ENCODE measurements at places on chromosomes 1 and 21. TPM values are rescaled to one million over a fixed set of nuclear protein-coding genes. Genes with fewer than 3 reads are reported as not detected.
A peak's percentile ranks its signal among the peaks of the same experiment; 100 is the strongest.

The DR1 gene
- 65.3 TPM for total RNA-seq

The ITGB2 gene
- total RNA-seq = 1.4 TPM

The RBM8A gene
- total RNA-seq = 86.8 TPM

The JMJD4 gene
- 15.0 TPM for total RNA-seq

The ACTL8 gene
- not detected for total RNA-seq

The MTMR11 gene
- total RNA-seq = 15.4 TPM

The PCSK9 gene
- 0.41 TPM for total RNA-seq

The DYRK3 gene
- total RNA-seq = 5.7 TPM

The NCF2 gene
- 1.2 TPM for total RNA-seq

The RGS7 gene
- 4.5 TPM for total RNA-seq

GRCh38 chr1:230141021-230141648, 74.1 kb downstream of the GALNT2 start:
- peaks cover 80% of the 10 kb centered on the region for H3K4me1 ChIP-seq
- DNase-seq = no peak
- H3K27me3 ChIP-seq = no peaks in the 10 kb centered on the region
- H3K36me3 ChIP-seq = peaks cover 2% of the 10 kb centered on the region

- no peak for DNase-seq
- no peaks in the 10 kb centered on the region for H3K36me3 ChIP-seq
- no peak overlapping the region for H3K27ac ChIP-seq
- H3K4me1 ChIP-seq = no peaks in the 10 kb centered on the region
- H3K27me3 ChIP-seq = peaks cover 65% of the 10 kb centered on the region
These were observed 61.4 kb upstream of the LRRN2 start for GRCh38 chr1:204746838-204747442.

GRCh38 chr1:93678946-93679480, 2.6 kb downstream of the BCAR3 start:
- no peak for DNase-seq
- no peaks in the 10 kb centered on the region for H3K27me3 ChIP-seq

DNA sequence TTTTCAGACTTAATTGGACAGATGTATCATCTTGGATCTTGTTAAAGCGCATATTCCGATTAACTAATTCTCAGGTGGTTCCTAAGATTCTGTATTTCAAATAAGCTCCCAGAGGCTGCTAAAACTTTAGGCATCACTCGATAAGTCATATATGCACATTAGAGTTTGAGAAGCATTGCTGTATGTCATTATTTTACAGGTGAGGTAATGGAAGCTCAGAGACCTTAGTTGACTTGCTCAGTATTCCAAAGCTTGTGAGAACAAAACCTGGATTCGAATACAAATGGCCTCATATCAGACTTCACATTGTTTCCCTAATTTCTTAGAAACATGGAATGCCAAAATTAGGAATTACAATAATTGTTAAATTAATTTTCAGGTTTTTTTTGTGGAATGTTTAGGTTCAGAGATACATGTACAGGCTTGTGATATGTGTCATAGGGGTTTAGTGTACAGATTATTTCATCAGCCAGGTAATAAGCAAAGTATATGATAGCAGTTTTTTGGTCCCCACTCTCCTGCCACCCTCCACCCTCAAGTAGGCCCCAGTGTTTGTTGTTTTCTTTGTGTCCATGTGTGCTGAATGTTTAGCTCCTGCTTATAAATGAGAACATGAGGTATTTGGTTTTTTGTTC, 96.8 kb downstream of the XPR1 start:
- H3K4me3 ChIP-seq = no peak overlapping the region
- DNase-seq = no peak
- peaks cover 4% of the 10 kb centered on the region for H3K36me3 ChIP-seq
- no peak overlapping the region for H3K27ac ChIP-seq

- peak overlapping the region; percentile 41 for H3K27ac ChIP-seq
- H3K4me3 ChIP-seq = no peak overlapping the region
- DNase-seq = peak; percentile 79
- peaks cover 27% of the 10 kb centered on the region for H3K4me1 ChIP-seq
- peaks cover 5% of the 10 kb centered on the region for H3K36me3 ChIP-seq
- H3K27me3 ChIP-seq = no peaks in the 10 kb centered on the region
These were observed 14.6 kb downstream of the SLC35E2B start for GRCh38 chr1:1677718-1678580.

DNA sequence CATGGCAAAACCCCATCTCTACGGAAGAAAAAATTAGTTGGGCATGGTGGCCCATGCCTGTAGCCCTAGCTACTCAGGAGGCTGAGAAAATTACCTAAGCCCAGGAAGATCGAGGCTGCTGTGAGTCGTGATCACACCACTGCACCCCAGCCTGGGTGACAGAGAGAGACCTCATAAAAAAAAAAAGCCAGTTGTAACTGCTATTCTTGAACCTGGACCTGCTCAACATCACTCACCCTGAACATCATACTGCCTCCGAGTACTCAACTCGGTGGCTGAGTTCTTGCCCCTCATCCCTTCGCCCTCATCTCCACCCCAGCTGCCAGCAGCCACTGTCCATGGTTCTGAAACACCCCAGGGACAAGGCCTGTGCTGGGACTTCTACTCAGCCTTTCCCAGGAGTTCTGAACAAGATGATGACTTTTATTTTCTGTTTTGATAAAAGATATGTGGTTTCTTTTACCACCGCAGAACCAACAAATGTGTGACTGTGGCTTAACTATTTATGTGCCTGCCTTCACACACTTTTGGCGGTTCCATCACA, 5.4 kb upstream of the DISP3 start:
- no peak overlapping the region for H3K27ac ChIP-seq
- no peak for DNase-seq
- peaks cover 38% of the 10 kb centered on the region for H3K27me3 ChIP-seq
- no peaks in the 10 kb centered on the region for H3K4me1 ChIP-seq
- H3K4me3 ChIP-seq = no peak overlapping the region

- H3K4me1 ChIP-seq = peaks cover 4% of the 10 kb centered on the region
- H3K27ac ChIP-seq = no peak overlapping the region
- no peak overlapping the region for H3K4me3 ChIP-seq
- peaks cover 7% of the 10 kb centered on the region for H3K36me3 ChIP-seq
- H3K27me3 ChIP-seq = no peaks in the 10 kb centered on the region
- no peak for DNase-seq
These were observed 46.0 kb upstream of the JUN start for GRCh38 chr1:58829866-58830265.

- H3K4me1 ChIP-seq = peaks cover 51% of the 10 kb centered on the region
- H3K27ac ChIP-seq = peak overlapping the region; percentile 97
- H3K27me3 ChIP-seq = no peaks in the 10 kb centered on the region
- H3K36me3 ChIP-seq = peaks cover 2% of the 10 kb centered on the region
These were observed 157.2 kb upstream of the TMEM51 start for GRCh38 chr1:14996133-14997050.

DNA sequence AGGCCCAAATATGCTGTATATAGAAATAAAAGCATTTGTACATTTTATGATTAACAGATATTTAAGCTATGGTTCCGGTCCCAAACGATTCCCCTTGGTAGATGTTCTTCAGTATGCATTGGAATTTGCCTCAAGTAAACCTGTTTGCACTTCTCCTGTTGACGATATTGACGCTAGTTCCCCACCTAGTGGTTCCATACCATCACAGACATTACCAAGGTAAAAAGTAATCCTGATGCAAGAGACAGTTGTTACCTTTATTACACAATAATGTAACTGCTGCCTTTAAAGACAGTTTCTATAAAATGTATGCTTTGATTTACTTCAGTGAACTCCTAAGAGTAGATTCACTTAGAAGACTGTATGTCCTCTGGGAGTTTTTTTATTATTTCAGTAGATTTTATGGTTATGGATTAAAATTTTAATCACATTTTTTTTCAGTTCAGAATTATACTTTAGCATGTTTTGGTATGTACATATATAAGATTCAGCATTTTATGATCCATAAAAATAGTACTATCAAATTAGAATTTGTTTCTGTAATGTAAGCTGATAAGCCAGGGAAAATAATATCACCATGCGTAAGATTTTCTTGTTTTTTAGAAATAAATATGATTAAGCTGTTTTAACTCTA, 96.5 kb downstream of the USP25 start:
- H3K27me3 ChIP-seq = no peaks in the 10 kb centered on the region
- peaks cover 13% of the 10 kb centered on the region for H3K4me1 ChIP-seq
- no peak overlapping the region for H3K4me3 ChIP-seq
- H3K36me3 ChIP-seq = peaks cover 10% of the 10 kb centered on the region

DNA sequence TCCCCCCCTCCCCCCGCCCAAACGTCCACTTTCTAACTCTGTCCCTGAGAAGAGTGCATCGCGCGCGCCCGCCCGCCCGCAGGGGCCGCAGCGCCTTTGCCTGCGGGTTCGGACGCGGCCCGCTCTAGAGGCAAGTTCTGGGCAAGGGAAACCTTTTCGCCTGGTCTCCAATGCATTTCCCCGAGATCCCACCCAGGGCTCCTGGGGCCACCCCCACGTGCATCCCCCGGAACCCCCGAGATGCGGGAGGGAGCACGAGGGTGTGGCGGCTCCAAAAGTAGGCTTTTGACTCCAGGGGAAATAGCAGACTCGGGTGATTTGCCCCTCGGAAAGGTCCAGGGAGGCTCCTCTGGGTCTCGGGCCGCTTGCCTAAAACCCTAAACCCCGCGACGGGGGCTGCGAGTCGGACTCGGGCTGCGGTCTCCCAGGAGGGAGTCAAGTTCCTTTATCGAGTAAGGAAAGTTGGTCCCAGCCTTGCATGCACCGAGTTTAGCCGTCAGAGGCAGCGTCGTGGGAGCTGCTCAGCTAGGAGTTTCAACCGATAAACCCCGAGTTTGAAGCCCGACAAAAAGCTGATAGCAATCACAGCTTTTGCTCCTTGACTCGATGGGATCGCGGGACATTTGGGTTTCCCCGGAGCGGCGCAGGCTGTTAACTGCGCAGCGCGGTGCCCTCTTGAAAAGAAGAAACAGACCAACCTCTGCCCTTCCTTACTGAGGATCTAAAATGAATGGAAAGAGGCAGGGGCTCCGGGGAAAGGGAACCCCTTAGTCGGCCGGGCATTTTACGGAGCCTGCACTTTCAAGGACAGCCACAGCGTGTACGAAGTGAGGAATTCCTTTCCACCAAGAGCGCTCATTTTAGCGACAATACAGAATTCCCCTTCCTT, 158.1 kb downstream of the RUNX1 start:
- peaks cover 25% of the 10 kb centered on the region for H3K4me1 ChIP-seq
- no peaks in the 10 kb centered on the region for H3K27me3 ChIP-seq

DNA sequence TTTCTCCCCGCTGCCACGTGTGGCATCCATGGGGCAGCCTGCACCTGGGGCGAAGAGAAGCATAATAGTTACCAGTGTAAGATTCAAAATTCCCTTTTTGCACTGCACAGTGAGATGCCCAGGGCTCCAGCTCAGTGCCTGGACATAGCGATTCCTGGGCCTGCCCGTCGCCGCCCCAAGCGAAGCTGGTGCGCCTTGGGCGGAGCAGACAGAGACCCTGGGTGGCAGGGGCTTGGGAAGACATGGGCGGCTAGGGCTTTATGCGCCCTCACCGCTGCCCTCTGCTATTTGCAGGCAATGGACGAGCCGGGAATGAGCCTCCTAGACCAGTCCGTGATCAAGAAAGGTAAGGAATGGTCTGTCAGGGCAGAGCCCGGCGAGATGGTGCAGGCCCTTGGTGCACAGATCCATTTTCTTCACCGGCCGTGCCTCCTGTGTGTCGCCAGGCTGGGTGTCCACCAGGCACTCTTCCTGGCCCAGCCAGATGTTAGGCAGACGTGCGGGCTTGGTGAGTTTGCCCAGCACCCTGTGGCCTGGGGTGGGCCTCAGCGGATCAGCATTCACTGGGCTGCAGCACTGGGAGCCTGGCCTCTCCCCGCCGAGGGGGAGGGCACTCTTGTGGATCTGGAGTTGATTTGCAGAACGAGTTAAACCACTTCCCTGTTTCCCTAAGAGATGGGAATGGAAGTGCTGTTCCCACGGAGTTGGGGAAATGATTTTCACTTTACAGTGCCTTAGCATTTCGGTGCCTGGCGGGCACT, 1.7 kb downstream of the TFAP2E start:
- peak overlapping the region; percentile 25 for H3K4me3 ChIP-seq
- no peaks in the 10 kb centered on the region for H3K36me3 ChIP-seq
- DNase-seq = no peak
- peaks cover 12% of the 10 kb centered on the region for H3K4me1 ChIP-seq

GRCh38 chr21:15671188-15671587, 58.6 kb upstream of the USP25 start:
- H3K4me1 ChIP-seq = peaks cover 14% of the 10 kb centered on the region
- H3K27ac ChIP-seq = no peak overlapping the region
- H3K4me3 ChIP-seq = no peak overlapping the region
- H3K36me3 ChIP-seq = no peaks in the 10 kb centered on the region

- H3K4me1 ChIP-seq = no peaks in the 10 kb centered on the region
- no peak for DNase-seq
- H3K27me3 ChIP-seq = peaks cover 7% of the 10 kb centered on the region
- H3K4me3 ChIP-seq = no peak overlapping the region
- no peaks in the 10 kb centered on the region for H3K36me3 ChIP-seq
These were observed 222.3 kb downstream of the BARHL2 start for GRCh38 chr1:90494748-90495282.

GRCh38 chr1:223413216-223413615, 20.0 kb downstream of the CCDC185 start:
- no peak overlapping the region for H3K4me3 ChIP-seq
- peaks cover 20% of the 10 kb centered on the region for H3K27me3 ChIP-seq
- H3K27ac ChIP-seq = no peak overlapping the region
- DNase-seq = no peak

GRCh38 chr1:57550092-57550491, 126.2 kb upstream of the DAB1 start:
- no peak overlapping the region for H3K4me3 ChIP-seq
- DNase-seq = no peak

GRCh38 chr21:44848821-44849521, 24.5 kb downstream of the PTTG1IP start:
- H3K4me1 ChIP-seq = peaks cover 18% of the 10 kb centered on the region
- peaks cover 2% of the 10 kb centered on the region for H3K27me3 ChIP-seq
- peak; percentile 84 for DNase-seq
- H3K27ac ChIP-seq = no peak overlapping the region
- H3K4me3 ChIP-seq = no peak overlapping the region

- no peak overlapping the region for H3K27ac ChIP-seq
- peaks cover 21% of the 10 kb centered on the region for H3K4me1 ChIP-seq
These were observed 76.4 kb upstream of the SLC45A1 start for GRCh38 chr1:8241417-8242014.

- no peaks in the 10 kb centered on the region for H3K36me3 ChIP-seq
- H3K4me1 ChIP-seq = no peaks in the 10 kb centered on the region
- peaks cover 40% of the 10 kb centered on the region for H3K27me3 ChIP-seq
These were observed 27.9 kb downstream of the TNFRSF1B start for GRCh38 chr1:12194666-12195216.

- peaks cover 46% of the 10 kb centered on the region for H3K4me1 ChIP-seq
- H3K36me3 ChIP-seq = no peaks in the 10 kb centered on the region
- DNase-seq = no peak
- H3K4me3 ChIP-seq = no peak overlapping the region
- H3K27me3 ChIP-seq = no peaks in the 10 kb centered on the region
These were observed 180.5 kb downstream of the TGFB2 start for GRCh38 chr1:218525451-218526197.

- H3K4me1 ChIP-seq = peaks cover 21% of the 10 kb centered on the region
- H3K4me3 ChIP-seq = no peak overlapping the region
- DNase-seq = peak; percentile 68
- H3K27me3 ChIP-seq = no peaks in the 10 kb centered on the region
- no peak overlapping the region for H3K27ac ChIP-seq
These were observed 16.2 kb downstream of the CLSTN1 start for GRCh38 chr1:9807541-9807940.

- peaks cover 13% of the 10 kb centered on the region for H3K36me3 ChIP-seq
- no peaks in the 10 kb centered on the region for H3K27me3 ChIP-seq
- no peak for DNase-seq
- no peak overlapping the region for H3K27ac ChIP-seq
- no peaks in the 10 kb centered on the region for H3K4me1 ChIP-seq
These were observed 532 bp upstream of the FAM177B start for GRCh38 chr1:222736470-222736869.

- no peak for DNase-seq
- H3K36me3 ChIP-seq = no peaks in the 10 kb centered on the region
- peaks cover 8% of the 10 kb centered on the region for H3K27me3 ChIP-seq
- H3K4me3 ChIP-seq = no peak overlapping the region
- H3K4me1 ChIP-seq = peaks cover 3% of the 10 kb centered on the region
- no peak overlapping the region for H3K27ac ChIP-seq
These were observed 76.0 kb downstream of the DNM3 start for GRCh38 chr1:171917331-171917730.
